ENCODE measurements at places on chromosomes 3 and 15.

DNA sequence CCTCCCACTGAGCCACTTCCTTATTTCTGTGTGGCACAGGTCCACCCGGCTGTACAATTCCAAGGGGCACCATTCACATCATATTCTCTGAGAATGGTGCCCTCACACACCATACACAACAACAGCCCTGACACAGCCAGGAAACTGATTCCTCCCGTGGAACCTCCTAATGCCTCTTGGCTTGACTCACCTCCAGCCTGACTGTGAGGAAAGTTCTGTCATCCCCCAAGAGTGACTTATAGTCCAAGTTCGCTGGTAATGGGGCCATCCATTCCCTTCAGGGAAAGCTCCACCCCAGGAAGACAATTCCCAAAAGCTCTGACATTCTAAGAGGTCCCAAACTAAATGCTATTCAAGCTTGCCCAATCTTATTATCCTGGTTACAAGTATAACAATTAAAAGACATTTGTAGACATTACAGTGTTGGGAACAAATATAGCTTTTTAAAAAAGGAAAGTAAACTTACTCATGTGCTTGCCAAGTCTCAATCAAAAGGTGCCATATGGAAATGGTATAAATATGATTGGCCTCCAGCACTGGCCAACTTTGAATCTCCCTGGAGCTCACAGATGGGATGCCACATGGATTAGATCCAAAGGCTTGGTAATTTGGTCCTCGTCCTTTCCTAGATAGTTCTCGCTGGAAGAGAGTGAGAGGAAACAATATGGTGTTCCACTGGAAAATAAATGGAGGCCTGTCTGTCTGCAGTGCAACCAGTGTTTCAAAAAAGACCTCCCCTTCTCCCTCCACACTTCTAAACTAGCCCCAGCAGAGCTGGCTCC, 56.3 kb upstream of the PSMD6 start:
- no peak for DNase-seq

- DNase-seq: no peak
Observed at GRCh38 chr15:70252951-70253320, 155.2 kb upstream of the TLE3 start.

DNA sequence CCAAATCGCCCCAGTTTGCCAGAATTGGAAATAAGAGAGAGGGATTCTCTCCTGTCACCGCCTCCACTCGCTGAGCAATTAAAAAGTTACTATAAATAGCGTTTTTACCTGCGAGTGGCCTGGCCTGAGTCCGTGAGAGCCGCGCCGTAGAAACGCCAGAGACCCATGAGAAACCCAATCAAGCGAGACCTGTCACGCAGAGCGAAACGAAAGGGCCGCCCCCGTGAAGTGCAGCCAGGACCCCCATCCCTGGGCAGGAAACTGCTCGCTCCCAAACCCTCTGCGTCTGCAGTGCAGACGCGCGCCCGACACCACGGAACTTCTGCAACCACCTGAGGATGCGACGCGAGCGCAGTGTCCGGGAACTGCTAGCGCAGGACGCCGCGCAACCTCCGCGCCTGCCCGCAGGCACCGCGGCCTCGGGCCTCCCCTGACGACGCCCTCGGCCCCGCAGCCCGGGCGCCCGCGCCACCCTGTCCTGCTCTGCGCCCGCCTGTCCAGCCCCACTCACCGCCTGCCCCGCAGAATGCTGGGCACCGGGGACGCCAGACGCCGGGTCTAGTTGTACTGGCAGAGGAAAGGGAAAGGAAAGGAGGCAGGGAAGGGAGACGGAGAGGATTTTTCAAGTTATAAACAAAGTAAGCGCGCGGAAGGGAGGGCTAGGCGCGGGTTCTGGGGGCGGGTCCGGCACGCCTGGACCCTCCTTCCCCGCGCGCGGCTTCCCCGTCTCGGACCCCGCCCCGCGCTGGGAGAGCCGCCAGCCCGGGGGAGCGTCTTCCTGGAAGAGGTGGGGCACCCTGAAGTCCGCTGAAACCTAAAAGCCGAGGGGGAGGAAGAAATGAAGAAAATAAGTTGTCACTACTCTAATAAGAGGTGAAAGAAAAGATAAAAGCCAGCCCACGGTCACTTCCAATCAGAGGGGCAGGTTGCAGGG, at the start of gene PLSCR4:
TSS of gene PLSCR4 (minus strand) at position 657 of the 934 bp plus-strand sequence. CDS start 29,034 bp downstream, outside the sequence.
- peak; percentile 23 for DNase-seq

DNA sequence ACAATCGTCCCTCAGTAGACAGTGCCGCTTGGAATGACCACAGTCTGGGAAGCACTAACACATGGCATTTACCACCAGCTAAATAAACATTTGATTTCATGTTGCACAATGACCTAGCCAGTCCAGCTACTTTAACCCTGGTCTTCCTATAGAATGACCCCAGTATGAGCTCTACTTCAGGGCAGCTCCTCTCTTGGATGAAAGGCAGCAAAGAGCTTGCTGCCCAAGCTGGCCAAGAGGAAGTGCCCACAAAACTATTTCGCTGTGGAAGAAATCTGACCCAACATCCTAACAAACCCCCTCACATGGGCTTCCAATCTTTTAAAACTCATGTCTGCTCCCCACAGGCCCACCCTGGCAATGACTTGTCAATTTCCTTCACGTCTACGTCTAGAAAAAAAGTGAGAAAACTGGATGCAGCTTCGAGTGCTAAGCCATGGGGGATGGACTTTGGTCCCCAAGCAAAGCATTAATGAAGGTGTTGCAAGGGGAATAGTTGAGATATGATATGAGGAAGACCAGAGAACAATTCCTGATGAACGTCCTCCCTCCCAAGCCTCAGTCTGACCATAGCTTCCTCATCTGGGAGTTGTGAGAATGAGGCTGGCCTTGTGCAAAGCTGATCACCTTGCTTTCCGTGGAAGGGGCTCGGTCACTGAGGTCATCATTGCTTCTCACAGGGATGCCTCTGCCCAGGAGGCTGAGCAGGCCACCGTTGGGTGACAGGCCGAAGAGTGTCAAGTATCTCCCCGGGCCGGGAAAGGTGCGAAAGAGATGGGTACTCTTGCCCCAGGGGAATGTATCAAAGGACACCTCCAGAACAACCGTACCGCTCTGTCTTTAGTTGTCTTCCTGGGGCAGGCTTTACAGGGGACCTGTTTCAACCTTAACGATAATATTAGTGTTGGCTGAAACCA, 964 bp downstream of the SLC25A20 start:
- DNase-seq: no peak

GRCh38 chr3:151933234-151933853, 59.9 kb downstream of the SUCNR1 start:
- DNase-seq: no peak

- peak; percentile 6 for DNase-seq
Observed at GRCh38 chr3:97991293-97991682, 19.1 kb upstream of the RIOX2 start.

GRCh38 chr15:98150084-98150483, 189.6 kb downstream of the ARRDC4 start:
- no peak for DNase-seq

GRCh38 chr15:76418352-76419140, 82.0 kb downstream of the ISL2 start:
- DNase-seq: no peak

- no peak for DNase-seq
Observed at GRCh38 chr3:150751781-150752263, 11.1 kb downstream of the SIAH2 start.

- DNase-seq: no peak
Observed at GRCh38 chr3:32456429-32457130, 46.1 kb downstream of the CMTM6 start.

GRCh38 chr3:11764931-11765363, 81.7 kb downstream of the TAMM41 start:
- no peak for DNase-seq

DNA sequence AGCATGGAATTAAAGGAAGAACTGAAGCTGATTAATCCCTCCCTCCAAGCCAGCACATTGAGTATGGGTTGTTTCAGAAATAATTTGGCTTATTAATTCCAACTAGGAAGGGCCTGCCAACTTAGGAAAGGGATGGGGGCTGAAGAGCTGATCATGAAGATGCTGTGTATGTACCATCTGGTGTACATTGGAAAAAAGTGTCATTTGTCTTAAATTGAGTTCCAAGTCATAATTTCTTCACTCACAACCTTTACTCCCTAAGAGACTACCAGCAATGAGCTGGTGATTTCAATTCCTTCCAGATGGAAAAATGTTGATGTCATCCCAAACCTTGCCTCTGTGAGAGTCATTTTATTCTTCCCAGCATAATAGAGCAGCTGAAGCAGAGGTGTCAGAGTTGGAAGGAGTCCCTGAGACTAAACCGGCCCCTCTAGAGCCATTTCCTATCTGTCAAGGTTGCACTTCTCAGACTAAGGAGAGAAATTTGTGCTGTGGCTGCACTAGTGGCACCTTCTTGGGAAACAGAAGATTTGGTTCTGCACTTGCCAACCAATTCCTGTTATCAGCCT, 79.4 kb downstream of the GTPBP8 start:
- peak; percentile 13 for DNase-seq

DNA sequence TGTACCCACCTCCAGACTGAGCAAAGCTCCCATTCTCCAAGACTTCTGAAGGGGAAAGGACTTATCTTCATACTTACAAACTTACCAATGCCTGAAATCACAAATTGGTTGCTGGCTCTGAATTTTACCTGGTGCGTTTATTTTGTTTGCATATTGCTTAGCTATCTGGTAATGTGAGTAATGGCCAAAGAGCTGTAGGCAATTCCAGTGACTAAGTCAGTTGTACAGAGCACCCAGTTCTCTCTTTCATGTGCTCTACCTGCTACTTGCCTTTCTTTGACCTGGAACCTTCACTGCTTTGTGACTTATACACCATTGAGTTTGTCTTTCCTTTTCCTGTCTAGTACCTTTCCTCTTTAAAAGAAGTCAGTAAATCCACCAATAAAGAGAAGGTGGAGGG, 755.9 kb upstream of the LMCD1 start:
- DNase-seq: no peak

- DNase-seq: no peak
Observed at GRCh38 chr3:47782446-47783308, 984 bp upstream of the SMARCC1 start.

- DNase-seq: peak; percentile 1
Observed at GRCh38 chr3:143016321-143016972, 15.1 kb downstream of the U2SURP start.

- peak; percentile 4 for DNase-seq
Observed at GRCh38 chr15:94233441-94233840, 2.1 kb downstream of the MCTP2 start.

GRCh38 chr15:89395461-89395871, 60.8 kb upstream of the POLG start:
- no peak for DNase-seq

All from NCI-H69 (cell line).